ENCODE measurements at places on chromosomes 5 and 9.

DNA sequence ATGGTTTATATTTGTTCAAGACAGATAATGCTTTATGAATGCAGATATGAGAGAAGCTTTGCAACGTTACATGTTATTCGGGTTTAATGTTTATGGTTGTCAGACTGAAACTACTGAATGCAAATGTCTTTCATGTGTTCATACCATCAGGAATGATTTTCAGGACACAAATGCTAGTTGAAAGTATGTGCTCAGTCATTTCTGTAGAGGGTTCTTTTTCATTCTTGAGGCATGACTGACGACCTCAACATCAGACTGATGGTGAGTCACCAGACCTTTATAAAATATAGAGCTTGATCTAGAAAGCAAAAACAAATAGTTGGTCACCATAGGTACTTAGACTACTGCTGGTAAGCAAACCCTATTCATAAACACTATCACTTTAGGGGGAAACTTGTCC lies 287.3 kb upstream of the NUDT12 start:
- DNase-seq, result no peak

- no peak for DNase-seq
Observed at GRCh38 chr5:178222292-178222691, 10.3 kb downstream of the PHYKPL start.

GRCh38 chr5:65866837-65867521 lies 59.4 kb upstream of the ERBIN start:
- no peak for DNase-seq

DNA sequence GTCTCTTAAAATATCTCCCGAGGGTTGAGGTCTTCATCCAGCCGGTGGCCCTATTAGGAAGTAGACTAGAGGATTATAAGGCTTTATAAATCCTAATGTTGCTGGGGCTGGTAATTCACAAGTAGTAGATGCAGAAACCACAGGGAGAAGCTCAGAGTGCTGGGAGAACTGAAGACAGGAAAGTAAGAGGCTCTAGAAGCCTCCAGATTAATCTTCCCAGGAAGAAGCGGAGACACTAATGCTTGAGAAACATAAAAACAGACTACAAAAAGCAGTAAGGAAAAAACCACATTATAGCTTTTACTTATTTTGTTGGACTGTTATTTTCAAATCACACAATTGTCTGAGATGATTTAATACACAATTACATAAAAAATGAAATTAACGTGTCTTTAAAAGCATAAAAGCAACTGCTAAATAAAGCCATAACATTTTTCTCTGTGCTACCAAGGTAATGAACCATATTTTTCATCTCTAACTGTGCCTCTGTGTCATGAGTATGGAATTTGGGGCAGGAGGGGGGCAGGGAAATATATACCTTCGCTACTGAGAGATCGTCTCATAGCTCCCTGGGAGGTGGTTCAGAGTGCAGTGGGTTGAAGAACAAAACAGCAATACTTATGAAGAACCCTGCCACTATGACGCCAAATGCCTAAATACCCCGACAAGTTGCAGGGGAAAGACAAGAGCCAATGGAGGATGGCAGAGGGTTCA lies 806.2 kb upstream of the WWC1 start:
- no peak for DNase-seq

- DNase-seq, result no peak
Observed at GRCh38 chr9:4489919-4490704, at the start of gene SLC1A1. SLC1A1 (plus strand) TSS chr9:4490468; CDS start chr9:4490680, 212 bp downstream.

GRCh38 chr9:72661401-72662135 lies 140.2 kb downstream of the TMC1 start:
- DNase-seq, result no peak

- no peak for DNase-seq
Observed at GRCh38 chr9:75149841-75150241, 61.5 kb downstream of the OSTF1 start.

GRCh38 chr5:168658394-168658793 lies 79.2 kb upstream of the PANK3 start:
- no peak for DNase-seq

DNA sequence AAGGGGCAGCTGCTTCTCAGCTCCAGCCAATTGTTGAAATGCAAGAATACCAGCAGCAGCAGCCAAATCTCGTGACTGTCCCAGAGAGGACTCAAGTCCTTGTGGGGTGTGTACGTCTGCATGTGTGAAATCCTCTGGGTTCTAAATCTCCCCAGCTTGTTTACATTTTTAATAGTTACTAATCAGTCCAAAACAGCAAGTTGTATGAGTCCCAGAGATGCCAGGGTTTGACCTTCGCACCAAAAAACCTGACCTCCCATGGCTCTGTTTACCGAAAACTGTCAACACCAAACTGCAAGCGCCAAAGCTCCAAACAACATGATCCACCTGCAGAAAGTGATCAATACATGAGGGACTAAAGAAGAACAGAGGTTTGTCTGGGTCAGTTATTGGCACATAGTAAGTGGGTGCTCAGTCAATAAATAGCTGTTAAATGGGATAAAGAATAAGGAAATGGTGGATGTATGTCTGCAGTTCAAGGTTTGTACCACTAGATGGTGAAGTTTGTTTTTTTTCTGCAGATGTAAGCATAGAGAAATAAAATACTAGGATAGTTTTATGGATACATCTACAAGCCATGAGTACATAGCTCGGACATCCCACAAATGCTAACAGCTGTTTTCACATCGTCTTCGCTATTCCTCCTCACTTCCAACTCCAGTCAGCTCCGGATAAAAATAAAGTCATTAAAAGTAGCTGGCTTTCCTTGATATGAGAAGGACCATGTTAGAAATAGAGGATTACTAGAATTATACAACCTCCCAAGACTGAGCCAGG lies 85.3 kb upstream of the ADRB2 start:
- no peak for DNase-seq

DNA sequence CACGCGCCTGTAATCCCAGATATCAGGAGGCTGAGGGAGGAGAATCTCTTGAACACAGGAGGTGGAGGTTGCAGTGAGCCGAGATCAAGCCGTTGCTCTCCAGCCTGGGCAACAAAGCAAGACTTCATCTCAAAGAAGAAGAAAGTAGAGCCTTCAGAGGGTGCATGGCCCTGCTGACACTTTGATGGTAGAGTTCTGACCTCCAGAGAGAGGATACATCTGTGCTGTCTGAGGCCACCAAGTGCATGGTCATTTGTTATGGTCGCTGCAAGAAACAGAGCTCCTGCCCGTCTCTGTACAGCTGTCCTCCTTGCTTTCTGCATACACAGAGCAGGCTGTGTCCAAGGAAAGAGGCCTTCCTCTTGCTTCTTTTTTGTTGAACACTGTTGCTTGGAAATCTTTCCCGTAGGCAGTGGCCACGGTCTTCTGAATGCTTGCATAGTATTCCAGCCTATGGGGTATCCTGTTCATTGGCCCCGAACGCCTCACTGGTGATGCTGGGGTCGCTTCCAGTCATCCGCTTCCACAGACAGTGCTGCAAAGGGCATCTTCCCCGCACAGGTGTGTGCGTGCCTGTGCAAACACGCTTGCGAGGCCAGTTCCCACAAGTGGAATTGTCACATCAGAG lies 36.8 kb upstream of the UNC5A start:
- DNase-seq, result no peak

- no peak for DNase-seq
Observed at GRCh38 chr5:35002459-35002858, 45.3 kb downstream of the AGXT2 start.

DNA sequence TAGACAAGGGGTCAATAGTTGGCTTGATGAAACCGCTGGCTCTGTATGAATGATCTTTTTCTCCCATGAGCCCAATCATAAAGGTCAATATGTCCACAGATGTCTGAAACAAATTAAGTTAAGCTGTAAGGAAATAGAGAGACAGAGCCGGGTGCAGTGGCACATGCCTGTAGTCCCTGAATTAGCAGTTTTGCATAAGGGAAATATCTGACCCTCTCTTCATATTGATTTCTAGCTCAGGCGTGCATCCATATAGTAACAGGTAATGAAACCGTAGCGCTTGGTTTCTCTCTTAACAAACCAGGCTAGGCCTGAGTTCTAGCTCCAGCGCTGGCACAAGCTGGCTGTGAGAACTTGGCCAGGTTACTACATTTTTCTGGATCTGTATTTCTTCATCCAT lies 118.1 kb upstream of the ERCC6L2 start:
- no peak for DNase-seq

- no peak for DNase-seq
Observed at GRCh38 chr9:121299467-121300282, 31.7 kb downstream of the GSN start.

DNA sequence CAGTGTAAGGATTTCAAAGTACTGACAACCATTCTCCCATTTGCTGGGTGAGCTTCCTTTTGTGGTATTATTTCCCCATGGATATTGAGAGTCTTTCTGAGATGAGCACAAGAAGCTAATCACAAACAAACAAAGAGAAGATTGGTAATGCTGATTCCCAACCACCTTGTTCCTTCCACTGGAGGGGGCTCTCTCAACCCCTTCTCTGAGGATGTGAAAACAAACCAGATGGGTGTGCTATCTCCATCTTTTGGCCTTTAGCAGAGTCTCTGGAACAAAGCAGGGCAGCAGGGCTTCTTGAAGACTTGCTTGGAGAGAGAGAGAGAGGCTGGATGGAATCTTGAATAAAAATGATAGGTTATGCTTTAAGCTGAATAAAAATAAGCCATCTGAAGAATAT lies 576.7 kb upstream of the ZNF462 start:
- no peak for DNase-seq

DNA sequence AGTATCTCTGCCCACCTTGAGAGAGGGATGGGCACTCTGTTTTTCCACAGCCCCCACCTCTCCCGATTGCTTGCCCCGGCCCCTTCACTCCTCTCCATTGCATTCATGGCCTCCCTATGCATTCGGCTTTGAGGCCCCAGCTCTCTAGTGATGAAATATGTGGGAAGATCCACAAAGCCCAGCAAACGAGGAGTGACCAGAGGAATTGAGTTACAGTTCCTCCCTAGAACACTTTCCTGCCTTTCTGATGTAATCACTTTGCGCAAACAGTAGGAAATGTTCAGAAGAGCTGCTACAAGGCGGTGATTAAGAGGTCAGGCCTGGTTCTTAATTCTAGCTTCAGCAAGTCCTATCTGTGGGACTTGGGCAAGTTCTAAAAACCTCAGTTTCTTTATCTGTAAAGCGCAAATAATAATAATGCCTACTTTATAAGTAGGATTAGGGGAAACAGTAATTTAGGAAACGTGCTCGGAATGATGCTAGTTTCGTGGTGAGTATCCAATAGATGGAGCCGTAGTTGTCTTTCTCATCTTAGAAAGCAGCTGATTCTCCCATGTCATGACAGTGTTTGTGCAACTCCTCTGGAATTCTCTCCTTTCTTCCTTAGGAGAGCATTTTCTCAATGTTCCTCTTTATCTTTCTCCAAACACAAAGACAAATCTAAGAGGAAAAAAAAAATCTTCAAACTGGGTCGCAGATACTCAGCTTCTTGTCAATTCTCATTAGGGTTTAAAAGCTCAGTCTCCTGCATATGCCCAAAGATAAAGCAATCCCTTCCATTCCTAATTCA lies 99.5 kb upstream of the MSX2 start:
- no peak for DNase-seq

GRCh38 chr9:79000230-79001002 lies 571.3 kb upstream of the TLE4 start:
- no peak for DNase-seq

DNA sequence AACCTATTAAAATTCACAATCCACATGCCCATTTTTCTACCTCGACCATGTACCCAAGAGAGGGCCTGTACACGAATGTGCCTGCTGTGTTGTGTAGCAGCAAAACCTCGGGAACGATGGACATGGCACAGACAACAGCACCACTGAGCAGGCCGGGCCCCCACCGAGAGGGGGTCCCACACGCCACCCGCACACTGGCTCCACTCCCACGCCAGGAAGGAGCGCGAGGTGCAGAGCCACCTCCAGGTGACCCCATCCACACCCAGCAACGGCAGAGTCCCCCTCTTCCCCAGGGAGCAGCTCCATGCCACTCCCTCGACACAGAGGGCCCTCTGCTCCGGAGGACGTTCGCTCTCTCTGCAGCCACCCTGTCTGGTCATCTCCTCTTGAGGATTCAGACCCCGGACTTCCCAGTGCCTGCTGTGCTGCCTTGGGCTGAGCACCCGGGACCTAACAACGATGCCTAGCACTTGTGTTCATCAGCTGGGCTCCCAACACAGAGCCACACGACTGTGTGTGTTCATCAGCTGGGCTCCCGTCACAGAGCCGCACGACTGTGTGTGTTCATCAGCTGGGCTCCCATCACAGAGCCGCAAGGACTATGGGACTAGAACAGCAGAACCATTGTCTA lies 25.3 kb upstream of the ADAMTS2 start:
- DNase-seq, result no peak

GRCh38 chr5:39835371-39835770 lies 410.6 kb upstream of the DAB2 start:
- DNase-seq, result no peak

- DNase-seq, result no peak
Observed at GRCh38 chr5:14202462-14202861, 59.3 kb downstream of the TRIO start.

DNA sequence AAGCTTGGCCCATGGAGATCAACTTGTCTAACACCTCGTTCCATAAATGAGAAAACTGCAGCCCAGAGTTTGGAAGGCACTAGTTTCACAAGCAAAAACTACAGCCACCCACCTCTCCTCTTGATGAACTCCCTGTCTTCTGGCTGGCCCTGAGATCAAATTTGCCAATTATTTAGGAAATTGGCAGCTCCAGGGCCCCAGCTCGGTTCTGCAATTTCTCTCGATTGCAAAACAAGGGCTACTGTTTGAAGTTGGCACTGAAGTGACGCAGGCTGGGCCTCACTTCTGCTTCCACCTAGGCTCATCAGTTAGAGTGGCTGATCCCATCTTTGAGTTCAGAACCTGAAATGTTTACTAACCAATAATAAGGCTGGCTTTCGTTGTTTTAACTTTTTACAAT lies 3.7 kb upstream of the GPX3 start:
- no peak for DNase-seq

GRCh38 chr5:102523541-102524175 lies 24.9 kb upstream of the SLCO6A1 start:
- DNase-seq, result no peak

DNA sequence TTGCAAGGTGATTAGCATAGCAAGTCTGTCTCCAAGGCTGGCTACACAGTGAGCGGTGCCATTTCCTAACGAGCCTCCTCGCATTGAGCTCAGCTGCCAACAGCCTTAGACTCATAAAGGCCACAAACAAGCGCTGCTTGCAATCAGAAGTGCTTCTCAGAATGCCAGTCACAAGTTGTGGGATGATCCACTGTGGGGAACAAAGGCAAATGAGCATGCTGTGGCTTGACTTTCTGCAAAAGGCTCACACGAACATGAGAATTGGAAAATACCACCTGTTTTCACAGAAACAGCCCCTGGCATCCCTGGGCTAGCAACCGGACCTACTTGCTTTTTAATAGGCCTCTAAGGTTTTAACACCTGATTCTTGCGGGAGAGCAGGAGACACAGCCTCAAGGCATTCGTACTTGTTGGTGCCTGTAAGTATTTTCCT lies 215.5 kb downstream of the FANCC start:
- no peak for DNase-seq

- DNase-seq, result no peak
Observed at GRCh38 chr9:97752274-97752673, 55.1 kb upstream of the XPA start.

GRCh38 chr5:53068291-53068836 lies 41.2 kb downstream of the MOCS2 start:
- no peak for DNase-seq

Measured in stimulated activated CD8-positive, alpha-beta memory T cell treated with anti-CD3 and anti-CD28 coated beads, Interleukin-4, amount 100 ng/mL, for 4 hours (primary cell).